ENCODE measurements at places on chromosomes 3 and 15.

- DNase-seq, result no peak
Measured at GRCh38 chr15:68414206-68414555, 17.8 kb downstream of the ITGA11 start.

DNA sequence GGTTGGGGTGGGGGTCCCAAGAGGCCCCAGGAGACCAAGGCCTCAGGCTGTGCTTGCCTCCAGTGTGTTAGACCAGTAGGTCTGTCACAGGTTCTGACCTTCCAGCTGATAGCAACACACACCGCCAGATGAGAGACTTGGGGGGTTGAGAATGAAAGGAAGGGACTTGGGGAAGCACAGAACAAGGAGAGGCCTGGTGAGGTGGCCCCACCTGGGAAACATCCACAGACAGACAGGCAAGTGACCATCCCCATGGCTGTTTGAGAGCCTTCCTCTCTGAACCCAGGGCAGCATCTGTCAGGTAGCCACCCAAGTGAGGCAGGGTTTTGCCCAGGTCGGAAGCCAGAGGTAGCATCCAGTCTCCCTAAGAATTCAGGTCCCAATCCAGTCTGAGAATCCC, 35.0 kb upstream of the VPS8 start:
- no peak for DNase-seq

GRCh38 chr3:159856590-159857104, 132.0 kb upstream of the IL12A start:
- DNase-seq, result no peak

GRCh38 chr15:60766391-60767128, 287.6 kb upstream of the ICE2 start:
- no peak for DNase-seq

DNA sequence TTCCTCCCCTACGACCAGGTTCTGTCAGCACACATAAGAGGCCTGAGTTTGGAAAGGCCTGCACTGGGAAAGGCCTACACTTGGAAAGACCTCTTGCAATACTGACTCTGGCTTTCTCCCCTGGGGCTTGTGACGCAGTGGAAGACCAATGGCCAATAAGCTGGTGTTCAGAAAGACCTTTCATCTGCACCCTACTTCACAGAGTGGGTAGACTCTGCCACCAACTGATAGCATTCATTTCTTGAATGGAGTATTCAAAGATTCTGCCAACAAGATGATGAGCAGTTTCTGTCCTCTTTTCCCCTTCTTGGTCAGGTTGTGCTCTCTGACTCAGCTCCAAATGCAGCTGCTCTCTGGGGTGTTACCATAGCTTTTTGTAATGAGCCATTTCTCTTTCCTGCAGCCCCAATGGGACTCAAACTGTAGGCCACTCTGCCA, 48.8 kb downstream of the TIPARP start:
- no peak for DNase-seq

DNA sequence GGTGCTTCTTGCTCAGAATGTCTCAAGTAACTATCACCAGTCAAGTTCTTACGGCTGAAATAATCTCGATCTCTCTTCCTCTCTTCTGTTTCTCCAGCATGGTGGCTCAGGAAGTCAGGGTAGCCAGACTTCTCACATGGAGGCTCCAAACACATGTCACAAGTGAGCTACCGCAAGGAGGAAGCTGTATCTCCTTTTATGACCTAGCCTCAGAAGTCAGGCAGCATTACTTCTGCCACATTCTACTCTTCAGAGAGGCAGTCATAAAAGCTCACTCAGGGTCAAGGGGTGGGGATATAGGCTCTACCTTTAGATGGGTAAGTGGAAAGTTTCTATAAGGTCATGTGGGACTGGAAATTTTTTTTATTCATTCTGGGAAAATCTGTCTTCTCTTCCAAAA, 86.6 kb upstream of the NEO1 start:
- no peak for DNase-seq

GRCh38 chr3:71372911-71373637, 210.5 kb downstream of the FOXP1 start:
- no peak for DNase-seq

DNA sequence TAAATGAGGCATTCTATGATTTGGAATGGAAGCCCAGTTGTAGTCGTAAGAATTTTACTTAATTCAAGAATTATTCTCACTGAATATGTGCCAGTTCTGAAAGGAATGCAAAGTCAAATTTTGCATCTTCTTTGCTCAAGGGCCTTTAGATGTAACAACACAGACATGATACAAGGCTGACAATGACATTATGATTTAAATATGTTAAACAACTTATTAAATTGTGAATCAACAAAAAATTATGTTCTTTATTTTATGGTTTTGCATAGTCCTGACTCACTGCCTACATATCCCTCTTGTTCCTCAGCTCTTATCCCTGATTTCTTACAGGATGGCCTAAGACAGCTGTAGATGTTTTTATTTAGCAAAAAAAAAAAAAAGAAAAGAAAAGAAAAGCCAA, 170.9 kb upstream of the NR2E3 start:
- no peak for DNase-seq

All from hepatic stellate cell (primary cell).